ENCODE measurements at places on chromosomes 2 and 18.

DNA sequence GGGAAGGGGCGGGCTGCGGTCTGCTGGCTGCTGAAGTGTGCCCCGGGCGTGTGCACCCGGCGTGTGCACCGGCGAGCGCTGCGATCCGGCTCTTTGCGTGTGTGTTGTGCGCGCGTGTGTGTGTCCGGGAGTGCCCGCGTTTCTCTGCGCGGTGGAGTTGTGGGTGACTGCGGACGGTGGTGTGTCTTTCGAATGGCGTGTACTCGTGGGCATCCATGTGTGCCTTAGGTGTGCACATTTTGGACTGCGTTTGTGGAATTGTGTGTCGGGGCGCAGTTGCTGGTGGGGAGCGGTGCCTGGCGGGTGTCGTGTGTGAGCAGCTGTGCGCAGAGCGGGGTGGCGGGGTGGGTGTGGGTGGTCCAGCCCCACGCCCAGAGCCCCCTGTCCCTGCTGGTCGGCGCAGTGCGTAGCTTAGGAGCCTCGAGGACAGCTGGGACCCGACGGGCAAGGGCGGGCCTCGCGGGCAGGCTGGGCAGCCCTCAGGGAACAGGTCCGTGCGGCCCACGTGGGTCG is 533 bp downstream of the HPCAL1 start:
- no peak for DNase-seq

GRCh38 chr18:78642296-78642951 is 337.2 kb upstream of the SALL3 start:
- DNase-seq, result no peak

GRCh38 chr2:25822190-25823117 is 55.8 kb downstream of the ASXL2 start:
- DNase-seq, result peak; percentile 33

DNA sequence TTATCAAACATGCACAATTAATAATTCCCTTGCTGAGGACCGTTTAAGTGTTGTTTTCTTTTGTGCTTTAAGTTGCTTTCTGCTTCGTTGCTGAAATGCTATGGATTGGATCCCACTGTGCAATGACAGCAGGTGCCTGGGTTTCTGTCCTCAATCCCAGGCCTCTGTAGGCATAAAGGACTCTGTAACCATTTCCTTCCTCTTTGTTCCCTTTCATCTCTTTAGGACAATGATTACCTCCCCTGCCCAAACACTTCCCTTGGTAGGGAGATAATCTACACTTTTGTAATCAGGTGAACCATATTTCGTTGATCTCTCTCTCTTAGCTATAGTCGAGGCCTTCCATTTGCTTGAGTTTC is 58.6 kb upstream of the LYPD6B start:
- no peak for DNase-seq

DNA sequence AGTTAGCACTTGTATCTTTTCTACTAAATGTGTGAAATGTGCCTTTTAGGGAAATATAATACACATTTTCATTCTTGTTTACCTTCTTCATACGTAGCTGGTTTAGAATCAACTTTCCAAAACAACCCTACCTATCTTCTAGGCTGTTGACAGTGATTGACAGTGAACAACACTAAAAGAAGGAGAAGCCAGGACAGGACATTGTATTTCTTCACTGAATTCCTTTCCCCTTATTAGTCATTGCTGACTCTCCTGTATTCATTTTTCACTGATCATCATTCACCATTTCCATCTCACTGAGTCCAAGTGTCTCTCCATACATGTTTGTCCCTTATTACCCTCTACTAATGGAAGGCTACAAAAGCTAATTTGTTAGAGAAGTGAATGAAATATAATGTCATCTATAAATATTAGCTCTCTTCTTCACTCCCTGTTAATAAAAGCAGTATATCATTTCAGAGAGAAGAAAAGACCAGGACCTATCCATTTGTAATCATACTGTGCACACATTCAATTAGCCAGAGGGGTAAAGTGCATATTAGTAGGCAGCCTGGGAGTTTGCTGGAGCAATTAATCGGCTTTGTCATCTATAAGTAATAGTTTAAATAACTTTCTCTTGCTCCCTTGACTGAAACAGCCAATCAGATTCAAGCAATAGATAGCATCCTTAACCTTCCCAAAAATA is 192.5 kb upstream of the FOSL2 start:
- no peak for DNase-seq

- no peak for DNase-seq
Measured at GRCh38 chr2:158192515-158193443, 91.1 kb downstream of the UPP2 start.

DNA sequence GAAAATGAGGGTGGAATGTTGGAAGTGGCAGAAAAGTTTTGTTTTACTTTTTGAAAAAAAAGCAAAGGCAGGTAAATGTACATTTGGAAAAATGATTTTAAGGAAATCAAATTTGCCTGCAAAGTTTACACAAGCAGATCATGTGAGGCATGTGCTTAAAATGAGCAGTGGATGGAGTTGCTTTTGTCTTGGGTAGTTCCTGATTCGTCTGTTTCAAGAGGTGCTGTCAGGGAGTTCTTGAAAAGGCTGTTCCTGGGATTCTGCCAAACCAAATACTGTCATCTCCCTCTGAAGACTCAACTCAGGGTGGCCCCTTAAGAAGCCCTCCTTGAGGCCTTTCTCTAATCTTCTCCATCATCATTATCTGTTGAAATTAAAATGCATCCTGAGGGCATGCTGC is 59.0 kb downstream of the TACR1 start:
- DNase-seq, result no peak

GRCh38 chr2:100470898-100471514 is 724 bp downstream of the NMS start:
- no peak for DNase-seq

GRCh38 chr2:216752855-216753505 is 57.6 kb upstream of the IGFBP5 start:
- DNase-seq, result no peak

- DNase-seq, result no peak
Measured at GRCh38 chr2:169315357-169315756, 47.0 kb downstream of the LRP2 start.

DNA sequence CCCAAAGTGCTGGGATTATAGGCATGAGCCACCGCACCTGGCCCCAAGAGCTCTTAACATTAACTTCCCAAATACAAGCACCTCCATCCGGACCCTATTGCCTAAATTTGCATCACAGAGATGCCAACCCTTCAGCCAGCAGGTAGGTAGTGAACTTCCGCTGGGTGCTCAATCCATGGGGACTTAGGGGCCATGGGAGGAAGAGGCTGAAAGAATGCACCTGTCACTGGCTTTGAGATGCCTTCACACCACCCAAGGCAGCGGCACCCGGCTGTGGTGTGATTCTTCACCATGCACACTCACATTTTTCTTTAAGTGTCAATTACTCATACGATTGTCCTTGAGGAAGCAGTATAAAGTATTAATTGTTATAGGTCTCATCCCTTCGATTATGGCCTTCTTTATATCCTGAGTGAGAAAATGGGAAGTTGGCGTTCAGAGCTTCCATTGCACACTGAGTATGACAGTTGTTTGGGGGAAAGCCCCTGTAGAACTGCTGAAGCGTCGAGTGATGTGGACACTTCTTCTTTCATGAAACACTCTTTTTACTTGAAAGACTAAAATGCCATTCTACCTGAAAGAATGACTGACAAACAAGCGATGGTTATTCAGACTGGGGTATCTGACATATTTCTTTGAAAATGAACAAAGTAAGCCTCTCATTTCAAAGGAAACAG is 51.8 kb upstream of the BIN1 start:
- DNase-seq, result no peak

GRCh38 chr2:127362971-127363370 is 24.8 kb downstream of the MAP3K2 start:
- DNase-seq, result no peak

DNA sequence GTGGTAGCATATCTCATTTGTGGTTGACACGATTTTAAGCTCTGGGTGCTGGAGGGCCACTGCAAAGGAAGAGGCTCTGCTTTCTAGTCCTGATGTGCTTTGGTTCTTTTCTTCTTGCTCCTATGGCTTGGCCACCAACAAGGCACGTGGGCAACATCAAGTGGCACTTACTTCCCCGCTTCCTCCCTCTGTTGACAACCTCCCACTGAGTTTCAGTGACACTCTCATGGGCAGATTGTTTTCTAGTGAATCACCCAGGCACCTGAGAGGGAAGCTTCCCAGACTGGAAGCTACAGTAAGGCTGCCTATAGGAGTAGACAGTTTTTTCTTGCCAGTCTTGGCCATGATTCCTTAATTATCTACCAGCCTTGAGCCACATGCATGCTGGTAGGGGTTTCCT is 89.0 kb downstream of the NBAS start:
- no peak for DNase-seq

DNA sequence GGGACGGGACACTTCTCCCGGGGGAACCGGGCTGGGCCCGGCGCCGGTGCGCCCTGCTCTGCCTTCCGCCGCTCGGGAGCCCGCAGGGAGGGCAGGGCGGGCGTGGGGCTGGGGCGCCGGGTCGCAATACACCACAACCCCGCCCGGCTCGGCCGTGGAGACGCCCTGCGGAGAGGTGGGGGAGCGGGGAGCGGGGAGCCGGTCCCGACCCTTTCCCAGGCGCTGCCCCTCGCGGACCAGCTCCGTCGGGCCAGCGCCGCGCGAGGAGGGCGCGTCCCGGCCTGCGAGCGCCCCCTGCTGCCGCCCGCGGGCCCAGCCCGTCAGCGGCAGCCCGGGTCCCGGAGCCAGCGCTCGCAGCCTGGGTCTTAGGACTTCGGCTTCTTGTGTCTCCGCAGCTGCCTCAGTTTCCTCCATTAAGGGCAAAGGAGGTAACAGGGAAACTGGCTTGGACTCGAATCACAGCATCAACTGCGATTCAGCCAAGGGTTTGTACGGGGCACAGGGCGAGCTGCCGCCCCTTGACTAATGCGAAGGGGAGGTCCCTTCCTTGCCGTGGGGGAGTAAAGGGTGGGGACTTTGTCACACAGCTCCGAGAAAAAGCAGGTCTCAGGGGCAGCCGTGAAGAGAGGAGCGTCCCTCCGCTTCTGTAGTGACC is 635 bp upstream of the ADRA2B start:
- no peak for DNase-seq
